ENCODE measurements at places on chromosomes 4 and X.

DNA sequence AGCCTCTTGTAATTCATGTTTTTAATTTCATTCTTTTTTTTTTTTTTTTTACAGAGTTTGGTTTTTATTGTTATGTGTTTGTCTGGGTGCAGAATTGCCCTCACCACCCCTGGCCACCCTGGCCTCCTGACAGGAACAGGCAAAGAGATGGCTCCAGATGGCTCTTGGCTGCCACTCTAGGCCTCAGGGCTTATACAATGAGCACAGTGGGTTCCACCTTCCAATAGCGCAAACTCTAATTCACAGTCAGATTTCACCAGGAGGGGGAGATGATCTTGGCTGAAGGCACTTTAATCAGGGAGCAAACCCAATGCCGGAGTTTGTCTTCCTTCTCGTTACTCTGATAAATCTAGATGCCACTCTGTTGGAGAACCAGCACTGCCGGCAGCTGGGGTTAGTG lies 24.8 kb downstream of the CPE start:
- no peak for DNase-seq

- DNase-seq: no peak
Measured at GRCh38 chrX:129754056-129755024, 15.6 kb downstream of the XPNPEP2 start.

DNA sequence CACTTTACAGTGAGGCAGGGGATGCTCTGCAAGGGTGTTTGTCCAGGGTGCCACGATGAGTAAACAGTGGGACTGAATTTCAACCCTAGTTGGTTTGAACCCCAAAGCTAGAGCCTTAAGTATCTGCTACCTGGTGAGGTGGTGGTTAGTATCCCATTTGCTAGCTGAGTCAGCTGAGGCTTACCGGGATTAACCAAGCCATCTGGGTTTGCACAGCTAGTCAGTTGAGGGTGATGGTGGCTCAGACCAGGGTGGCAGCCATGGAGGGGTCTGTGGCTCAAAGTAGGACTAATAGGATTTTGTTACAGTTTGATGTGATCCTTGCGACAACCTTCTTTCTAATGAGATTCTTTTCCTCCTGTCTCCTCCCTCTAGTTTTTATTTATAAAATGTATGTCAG lies 1.9 kb downstream of the EVC start:
- DNase-seq: no peak

- DNase-seq: no peak
Measured at GRCh38 chr4:69038582-69038981, 57.7 kb upstream of the UGT2B7 start.

DNA sequence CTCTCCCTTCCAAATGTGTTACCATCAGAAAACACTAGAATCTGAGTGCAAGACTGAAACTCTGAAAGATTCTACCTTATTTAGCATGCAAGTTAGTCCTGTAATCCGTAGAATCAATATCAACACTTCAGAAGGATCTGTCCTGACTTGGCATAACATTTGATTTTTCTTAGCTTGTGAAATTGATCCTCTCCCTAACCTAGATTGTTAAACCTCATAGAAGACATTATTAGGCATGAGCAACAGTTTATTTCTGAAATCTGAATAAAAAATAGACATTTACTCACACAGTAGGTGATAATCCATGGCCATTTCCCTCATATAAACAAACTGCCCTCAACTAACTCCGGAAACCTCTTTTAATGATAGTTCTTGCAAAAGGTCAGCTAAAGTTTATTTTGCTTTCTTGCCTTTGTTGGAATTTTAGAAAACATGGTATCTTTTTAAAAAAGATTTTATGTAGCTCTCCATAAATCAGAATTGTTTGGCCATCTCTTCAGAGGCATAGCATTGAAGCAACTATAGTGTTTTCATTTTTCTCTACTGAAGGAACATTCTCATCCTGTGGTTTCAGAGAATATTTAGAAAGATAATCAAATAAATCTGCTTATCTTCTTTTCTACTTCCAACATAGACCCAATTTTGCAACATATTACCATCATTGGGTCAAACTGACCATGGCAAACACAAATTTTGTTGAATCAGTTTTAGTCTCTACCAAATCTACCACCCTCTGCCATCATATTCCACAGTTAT lies 38.5 kb upstream of the PDLIM5 start:
- no peak for DNase-seq

- no peak for DNase-seq
Measured at GRCh38 chr4:11549525-11549924, 120.8 kb upstream of the HS3ST1 start.

- peak; percentile 79 for DNase-seq
Measured at GRCh38 chrX:130339408-130340222, at the start of gene SLC25A14. TSS of gene SLC25A14 (plus strand) at chrX:130339919. CDS start at chrX:130340279, 360 bp downstream.

- no peak for DNase-seq
Measured at GRCh38 chr4:107423677-107424405, 296.2 kb downstream of the PAPSS1 start.

DNA sequence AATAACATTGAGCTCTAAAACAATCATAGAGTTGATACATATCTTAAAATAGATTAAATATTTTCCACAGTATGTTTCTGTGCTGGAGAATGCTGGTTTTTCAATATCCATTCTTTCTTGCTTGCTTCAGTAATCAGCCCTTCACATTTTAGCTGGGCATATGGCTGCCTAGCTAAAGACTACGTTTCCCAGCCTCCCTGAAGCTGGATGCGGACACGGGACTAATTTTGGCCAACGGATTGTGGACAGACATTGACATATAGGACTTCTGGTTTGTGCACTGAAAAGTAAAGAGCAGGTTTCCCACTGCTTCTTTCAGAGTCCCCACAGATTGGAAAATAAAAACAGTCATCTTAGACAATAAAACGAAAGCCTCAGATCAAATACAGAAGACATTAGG lies 97.3 kb downstream of the COL25A1 start:
- no peak for DNase-seq

- peak; percentile 13 for DNase-seq
Measured at GRCh38 chrX:132491191-132491590, 2.4 kb upstream of the MBNL3 start.

DNA sequence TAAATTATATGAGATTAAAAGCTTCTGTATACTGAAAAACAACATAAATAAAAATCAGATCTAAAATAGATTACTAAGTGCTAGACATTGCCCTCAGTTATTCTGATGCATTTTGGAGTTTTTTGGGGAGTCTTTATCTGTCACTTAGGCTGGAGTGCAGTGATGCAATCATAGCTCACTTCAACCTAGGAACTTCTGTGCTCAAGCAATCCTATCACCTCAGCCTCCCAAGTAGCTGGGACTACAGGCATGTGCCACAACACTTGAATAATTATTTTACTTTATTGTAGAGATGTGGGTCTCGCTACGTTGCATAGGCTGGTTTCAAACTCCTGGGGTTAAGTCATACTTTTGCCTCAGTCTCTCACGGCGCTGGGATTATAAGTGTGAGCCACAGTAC lies 31.7 kb downstream of the HSD17B11 start:
- DNase-seq: no peak

GRCh38 chr4:148469938-148470337 lies 27.7 kb upstream of the NR3C2 start:
- DNase-seq: no peak

DNA sequence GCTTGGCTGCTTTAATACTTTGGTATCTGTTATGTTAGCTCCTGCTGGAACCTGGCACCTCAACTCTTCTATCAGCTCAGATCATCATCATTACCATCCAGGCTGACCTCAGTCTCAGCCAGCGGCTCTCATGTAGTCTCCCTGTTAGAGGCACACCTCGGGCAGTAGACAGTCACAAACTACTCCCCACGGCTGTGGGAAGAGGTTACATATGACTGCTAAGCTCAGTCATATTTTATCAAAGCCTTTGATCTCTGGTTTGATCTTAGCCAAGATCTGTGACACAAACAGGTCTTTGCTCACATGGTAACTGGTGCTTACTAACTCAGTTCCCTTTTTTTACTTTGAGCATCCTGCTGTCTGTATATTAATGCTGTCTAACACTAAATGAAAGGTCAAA lies 384.9 kb downstream of the CENPC start:
- no peak for DNase-seq

DNA sequence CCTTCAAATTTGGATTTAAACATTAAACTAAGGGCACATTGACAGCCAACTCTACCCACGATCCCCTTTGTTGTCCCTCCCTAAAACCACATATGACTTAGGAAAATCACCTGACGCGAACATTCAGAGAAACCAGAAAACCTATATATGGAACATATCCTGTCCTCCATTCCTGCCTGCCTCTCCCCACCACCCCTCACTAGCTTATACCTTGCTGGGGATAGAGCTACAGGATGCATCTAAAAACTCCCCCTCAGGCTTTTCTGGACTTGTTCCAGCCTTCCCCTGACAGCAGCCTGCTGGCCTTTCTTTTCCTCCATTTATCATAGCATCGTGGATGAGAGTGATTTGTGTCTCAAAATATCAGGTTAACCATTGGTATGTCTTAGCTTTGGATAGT lies 8.8 kb downstream of the STK26 start:
- DNase-seq: no peak

DNA sequence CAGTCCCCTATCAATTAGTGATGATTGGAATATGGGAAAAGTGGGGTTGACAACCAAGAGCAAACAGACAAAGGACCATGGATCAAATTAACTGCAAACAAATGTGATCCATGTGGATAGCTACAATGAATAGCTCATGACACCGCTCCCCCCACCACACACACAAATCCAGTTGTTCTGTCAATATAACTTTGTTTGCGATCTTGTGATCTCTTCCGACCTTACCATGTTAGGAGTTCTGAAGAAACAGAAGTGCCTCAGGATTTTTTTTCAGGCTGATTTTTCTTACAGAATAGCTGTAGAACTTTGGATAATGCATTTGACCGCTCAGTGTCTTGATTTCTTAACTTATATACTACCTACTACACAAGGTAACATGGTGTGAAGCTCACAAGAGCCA lies 116.6 kb downstream of the SH2D1A start:
- DNase-seq: no peak

DNA sequence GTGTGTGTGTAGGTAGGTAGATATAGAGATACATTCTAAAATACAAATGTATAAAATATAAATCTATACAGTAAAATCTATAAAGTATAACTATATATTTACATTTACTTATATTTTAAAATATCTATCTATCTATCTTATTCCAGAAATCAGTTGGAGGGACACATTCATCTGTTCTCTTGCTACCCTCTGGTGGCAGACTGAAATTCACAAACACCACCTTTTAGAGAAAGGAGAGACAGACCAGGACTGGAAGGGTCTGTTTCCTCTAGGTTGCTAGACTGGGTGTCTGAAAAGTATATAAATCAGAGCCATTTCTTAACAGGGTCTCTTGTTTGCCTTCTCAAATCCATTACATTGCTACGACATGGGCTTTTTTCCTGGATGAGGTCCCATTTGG lies 343.0 kb downstream of the OPHN1 start:
- no peak for DNase-seq

- DNase-seq: no peak
Measured at GRCh38 chr4:106056914-106057313, 161.6 kb downstream of the NPNT start.

DNA sequence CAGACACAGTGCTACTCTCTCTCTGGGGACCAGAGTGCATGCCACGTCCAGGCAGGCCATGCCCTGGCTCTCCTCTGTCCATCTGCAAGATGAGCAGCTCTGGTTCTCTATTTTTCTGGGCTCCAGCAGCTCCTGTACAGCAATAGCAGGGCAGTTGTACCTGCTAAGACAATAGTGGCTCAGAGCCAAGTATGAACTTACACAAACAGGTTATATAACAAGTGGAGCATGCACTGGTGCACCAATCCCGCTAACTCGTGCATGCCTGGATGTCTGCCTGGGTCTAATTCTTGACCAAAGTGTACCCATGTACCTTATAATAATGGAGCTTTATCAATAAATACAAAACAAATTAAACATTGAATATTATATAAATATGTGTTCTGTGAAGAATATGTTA lies 392.3 kb downstream of the CENPC start:
- DNase-seq: no peak

DNA sequence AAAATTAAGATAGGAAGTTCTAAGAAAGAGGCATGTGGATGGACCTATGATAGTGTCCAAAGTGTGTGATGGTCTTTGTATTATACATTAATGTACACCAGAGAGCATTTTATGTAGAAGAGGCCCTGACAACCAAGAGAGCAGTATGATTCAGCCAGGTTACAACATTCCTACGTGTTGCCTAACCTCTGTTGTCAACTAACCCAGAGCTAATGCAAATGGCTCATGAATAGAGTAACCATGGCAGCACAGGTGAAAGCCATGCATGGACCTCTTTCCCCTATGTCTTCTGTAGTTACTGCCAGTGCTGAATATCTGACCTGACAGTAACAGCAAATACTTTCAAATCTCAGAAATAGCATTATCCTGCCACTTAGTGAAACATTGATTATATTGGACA lies 255.6 kb downstream of the NDST4 start:
- DNase-seq: no peak

DNA sequence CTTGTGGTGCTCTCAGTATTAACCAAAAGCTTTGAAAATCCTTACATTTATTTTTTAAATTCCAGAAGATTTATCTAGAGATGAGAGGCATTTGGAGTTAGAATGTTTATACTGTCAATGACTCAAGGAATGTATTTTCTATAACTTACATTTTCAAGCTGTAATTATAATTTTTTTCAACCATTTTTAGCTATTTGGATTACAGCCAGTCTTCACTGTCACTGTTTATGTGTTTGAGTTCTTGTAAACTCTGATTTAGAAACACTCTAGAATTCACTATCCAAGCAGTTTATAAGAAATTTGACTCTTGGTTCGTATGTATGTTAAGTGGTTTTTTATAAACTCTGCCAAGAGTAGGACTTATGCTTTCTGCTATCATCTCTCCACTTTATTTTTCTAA lies 36.7 kb upstream of the GUCY1A1 start:
- DNase-seq: no peak

DNA sequence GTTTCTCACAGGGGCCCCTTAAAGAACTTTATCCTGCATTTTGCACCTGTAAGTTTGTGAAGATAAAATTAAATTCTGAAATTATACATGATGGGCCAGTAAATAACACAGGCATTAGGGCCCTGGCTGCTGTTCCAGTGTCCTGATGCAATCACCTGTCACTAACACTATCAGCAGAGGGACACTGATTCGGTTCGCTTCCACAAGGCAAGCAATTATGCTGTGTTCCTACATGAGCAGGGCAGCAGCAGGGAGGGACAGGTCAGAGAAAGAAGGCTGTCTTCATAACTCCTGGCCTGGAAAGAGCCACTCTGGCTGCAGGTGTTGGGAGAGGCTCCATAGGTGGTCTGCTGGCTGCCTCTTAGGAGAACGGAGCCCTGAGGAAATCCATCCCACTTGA lies 487.3 kb downstream of the MID1IP1 start:
- no peak for DNase-seq

DNA sequence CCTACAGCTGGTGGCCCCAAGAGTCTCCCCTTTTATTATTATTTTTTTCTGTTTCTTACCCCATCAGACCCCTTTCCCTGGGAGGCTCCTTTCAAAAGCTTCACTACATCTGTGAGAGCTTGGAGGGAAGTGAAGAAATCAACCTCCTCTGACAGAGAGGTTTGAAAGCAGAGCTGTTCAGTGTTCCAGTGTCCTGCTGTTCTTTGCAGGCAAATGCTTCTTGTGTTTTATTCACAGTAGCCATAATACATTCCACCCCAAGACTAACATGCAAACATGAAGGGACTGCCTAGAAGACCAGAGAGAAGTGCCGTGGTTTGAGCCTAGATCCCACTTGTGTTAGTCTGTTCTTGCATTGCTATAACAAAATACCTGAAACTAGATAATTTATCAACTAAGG lies 192.1 kb downstream of the PTTG2 start:
- no peak for DNase-seq

GRCh38 chrX:41300758-41301437 lies 33.1 kb upstream of the DDX3X start:
- no peak for DNase-seq
